T-cell (primary cell): ENCODE measurements at places on chromosomes 7 and 10. TPM values are rescaled to one million over a fixed set of nuclear protein-coding genes. Genes with fewer than 3 reads are reported as not detected.

FGF8 gene
- not detected for total RNA-seq

IL6 gene
- not detected for total RNA-seq

PGAM2 gene
- total RNA-seq: 1.5 TPM

CCT6A gene
- total RNA-seq: 74.7 TPM

LRRC4 gene
- 0.07 TPM for total RNA-seq

HOXA4 gene
- total RNA-seq: 0.38 TPM

MMD2 gene
- not detected for total RNA-seq

OR6B1 gene
- not detected for total RNA-seq

EFCAB10 gene
- total RNA-seq: 0.58 TPM

TMEM236 gene
- total RNA-seq: 0.03 TPM

CAMK2B gene
- total RNA-seq: not detected

DNA sequence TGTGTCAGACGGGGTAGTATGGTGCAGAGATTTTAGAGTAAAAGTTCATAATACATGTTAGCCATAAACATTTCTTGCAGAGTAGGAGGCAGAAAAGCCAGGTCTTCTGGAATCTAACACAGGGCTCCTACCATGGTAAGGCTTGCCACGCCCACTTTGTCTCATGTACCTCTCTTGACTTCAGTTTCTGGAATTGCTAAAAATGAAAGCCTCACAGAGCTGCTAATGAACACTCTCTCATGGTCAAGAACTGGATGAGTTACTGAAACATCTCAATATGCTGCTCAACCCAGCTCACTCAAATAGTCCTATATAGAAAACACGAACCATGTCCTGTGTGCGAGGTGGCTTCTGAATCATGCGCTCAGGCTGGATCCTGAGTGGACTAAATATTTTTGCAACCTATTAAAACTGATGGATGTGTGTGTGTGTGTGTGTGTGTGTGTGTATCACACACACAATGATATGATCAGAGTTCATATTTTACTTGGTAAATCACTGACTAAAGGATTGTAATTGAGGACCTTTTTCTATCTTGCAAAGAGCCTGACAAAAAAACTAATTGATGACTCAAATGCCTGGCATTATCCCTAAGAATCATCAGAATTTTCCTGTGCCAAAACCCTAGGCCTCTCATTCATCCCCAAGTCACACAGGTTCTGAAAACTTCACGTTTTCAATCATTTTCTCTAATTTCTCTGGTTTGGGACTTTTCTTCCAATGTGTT, 1306.6 kb downstream of the XPNPEP1 start:
- no peak overlapping the region for H3K4me3 ChIP-seq
- no peaks in the 10 kb centered on the region for H3K36me3 ChIP-seq
- no peak overlapping the region for H3K27ac ChIP-seq
- H3K27me3 ChIP-seq: no peaks in the 10 kb centered on the region
- no peak for DNase-seq
- H3K4me1 ChIP-seq: no peaks in the 10 kb centered on the region

DNA sequence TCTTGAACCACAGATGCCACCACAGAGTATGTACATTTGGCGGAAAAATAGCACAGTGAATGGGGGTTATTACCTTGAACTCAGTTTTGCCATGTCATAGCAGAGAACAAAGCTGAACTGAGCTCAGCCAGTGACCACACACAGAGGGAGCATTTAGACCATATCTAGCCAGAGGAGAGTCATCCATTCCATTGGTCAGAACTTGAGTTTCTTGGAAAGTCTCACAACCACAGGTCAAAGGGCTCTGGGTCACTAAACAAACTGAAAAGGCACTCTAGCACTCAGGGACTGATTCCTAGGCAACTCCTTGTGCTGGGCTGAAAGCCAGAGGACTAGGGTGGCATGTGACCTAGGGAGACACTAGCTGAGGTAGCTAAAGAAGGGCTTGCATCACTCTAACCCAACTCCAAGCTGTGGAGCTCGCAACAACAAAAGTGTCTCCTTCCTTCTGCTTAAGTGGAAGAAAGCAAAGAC, 239.7 kb upstream of the SEMA3D start:
- H3K27me3 ChIP-seq: no peaks in the 10 kb centered on the region
- H3K4me1 ChIP-seq: no peaks in the 10 kb centered on the region
- no peaks in the 10 kb centered on the region for H3K36me3 ChIP-seq
- H3K4me3 ChIP-seq: no peak overlapping the region

GRCh38 chr10:12849319-12850181, 152.0 kb downstream of the CCDC3 start:
- DNase-seq: no peak
- H3K36me3 ChIP-seq: no peaks in the 10 kb centered on the region
- H3K4me3 ChIP-seq: no peak overlapping the region
- H3K4me1 ChIP-seq: no peaks in the 10 kb centered on the region
- no peak overlapping the region for H3K27ac ChIP-seq

DNA sequence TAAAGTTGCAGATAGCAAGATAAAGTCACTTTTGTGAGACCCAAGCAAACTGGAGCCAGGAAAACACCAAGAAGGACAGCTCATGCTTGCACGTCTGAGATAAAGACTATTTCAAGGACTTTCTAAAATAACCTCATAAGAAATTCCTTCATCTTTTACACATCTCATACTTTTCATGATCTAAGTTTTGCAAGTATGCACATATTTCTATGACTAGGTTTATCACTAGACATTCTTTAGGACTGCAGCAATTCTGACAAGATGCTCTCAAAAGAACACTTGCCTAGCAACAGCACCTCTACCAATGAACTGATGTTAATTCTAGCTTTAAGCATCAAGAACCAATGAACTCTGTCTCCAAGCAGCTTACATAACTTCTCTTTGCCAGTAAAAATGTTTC, 457.6 kb downstream of the SEMA3D start:
- H3K27me3 ChIP-seq: no peaks in the 10 kb centered on the region
- no peak for DNase-seq
- no peaks in the 10 kb centered on the region for H3K36me3 ChIP-seq
- H3K4me1 ChIP-seq: no peaks in the 10 kb centered on the region
- no peak overlapping the region for H3K4me3 ChIP-seq

- H3K4me1 ChIP-seq: no peaks in the 10 kb centered on the region
- no peak overlapping the region for H3K4me3 ChIP-seq
- no peak for DNase-seq
- H3K27me3 ChIP-seq: no peaks in the 10 kb centered on the region
These were observed 12.0 kb upstream of the DHTKD1 start for GRCh38 chr10:12056748-12057147.

- no peak overlapping the region for H3K4me3 ChIP-seq
- H3K27ac ChIP-seq: no peak overlapping the region
- no peaks in the 10 kb centered on the region for H3K36me3 ChIP-seq
- H3K4me1 ChIP-seq: no peaks in the 10 kb centered on the region
- no peak for DNase-seq
- peaks cover 2% of the 10 kb centered on the region for H3K27me3 ChIP-seq
These were observed 23.3 kb upstream of the EMX2 start for GRCh38 chr10:117519286-117519685.

DNA sequence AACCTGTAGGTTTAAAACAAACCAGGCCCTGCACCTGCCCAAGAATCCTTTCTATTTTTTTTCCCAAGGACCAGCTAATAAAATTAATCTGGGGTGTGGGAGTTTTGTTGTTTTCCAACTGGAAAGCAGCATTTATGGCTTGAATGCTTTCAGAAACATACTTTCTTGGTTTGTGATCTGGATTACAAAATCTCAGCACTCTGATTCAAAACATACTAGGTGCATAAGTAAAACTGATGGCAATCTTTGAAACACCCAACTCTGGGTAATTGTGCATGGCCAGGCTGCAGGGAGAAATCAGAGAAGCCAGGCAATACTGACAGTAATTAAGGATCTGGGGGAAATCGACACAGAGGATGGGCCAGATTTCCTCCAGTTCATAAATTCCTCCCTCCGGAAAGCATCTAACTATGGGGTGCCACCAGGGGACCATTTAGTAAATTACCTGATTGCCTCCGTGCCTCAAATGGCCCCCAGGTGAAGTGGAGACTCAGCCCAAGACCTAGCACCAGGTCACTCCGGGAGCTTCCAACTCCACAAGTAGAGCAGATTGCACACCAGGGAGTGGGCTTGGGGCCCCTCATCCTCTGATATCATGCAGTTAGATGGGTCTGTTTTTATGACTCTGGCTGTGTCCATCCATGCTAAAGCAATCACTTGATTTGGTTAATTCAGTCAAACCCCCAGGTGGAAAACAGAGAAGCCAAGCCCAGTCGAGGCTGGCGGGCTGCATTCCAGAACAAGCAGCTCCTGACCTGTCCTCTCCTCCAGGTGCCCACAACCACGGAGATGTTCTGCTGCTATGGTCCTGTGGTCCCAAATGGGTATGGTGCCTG, 15.2 kb upstream of the C10orf53 start:
- no peak for DNase-seq
- no peaks in the 10 kb centered on the region for H3K36me3 ChIP-seq
- no peaks in the 10 kb centered on the region for H3K27me3 ChIP-seq
- no peak overlapping the region for H3K4me3 ChIP-seq

GRCh38 chr7:129835569-129835968, 117.2 kb downstream of the UBE2H start:
- no peaks in the 10 kb centered on the region for H3K27me3 ChIP-seq
- no peak overlapping the region for H3K4me3 ChIP-seq
- no peak for DNase-seq
- no peaks in the 10 kb centered on the region for H3K4me1 ChIP-seq
- H3K27ac ChIP-seq: no peak overlapping the region

GRCh38 chr10:122981066-122981464, 864 bp downstream of the PSTK start:
- H3K4me1 ChIP-seq: peaks cover 14% of the 10 kb centered on the region
- DNase-seq: no peak
- H3K27ac ChIP-seq: no peak overlapping the region

- H3K36me3 ChIP-seq: no peaks in the 10 kb centered on the region
- no peaks in the 10 kb centered on the region for H3K4me1 ChIP-seq
- H3K27ac ChIP-seq: no peak overlapping the region
- DNase-seq: no peak
These were observed 45.5 kb downstream of the FGFR2 start for GRCh38 chr10:121552746-121553145.

GRCh38 chr7:107068156-107068555, 23.7 kb downstream of the PRKAR2B start:
- no peaks in the 10 kb centered on the region for H3K36me3 ChIP-seq
- H3K4me1 ChIP-seq: no peaks in the 10 kb centered on the region
- H3K4me3 ChIP-seq: no peak overlapping the region
- DNase-seq: no peak
- H3K27ac ChIP-seq: no peak overlapping the region

- no peak overlapping the region for H3K4me3 ChIP-seq
- H3K27ac ChIP-seq: no peak overlapping the region
- no peaks in the 10 kb centered on the region for H3K36me3 ChIP-seq
- no peaks in the 10 kb centered on the region for H3K4me1 ChIP-seq
These were observed 11.8 kb downstream of the OR9A2 start for GRCh38 chr7:143015084-143015483.

GRCh38 chr7:110766864-110767263, 324.1 kb upstream of the LRRN3 start:
- H3K27ac ChIP-seq: no peak overlapping the region
- no peaks in the 10 kb centered on the region for H3K4me1 ChIP-seq
- no peak overlapping the region for H3K4me3 ChIP-seq

DNA sequence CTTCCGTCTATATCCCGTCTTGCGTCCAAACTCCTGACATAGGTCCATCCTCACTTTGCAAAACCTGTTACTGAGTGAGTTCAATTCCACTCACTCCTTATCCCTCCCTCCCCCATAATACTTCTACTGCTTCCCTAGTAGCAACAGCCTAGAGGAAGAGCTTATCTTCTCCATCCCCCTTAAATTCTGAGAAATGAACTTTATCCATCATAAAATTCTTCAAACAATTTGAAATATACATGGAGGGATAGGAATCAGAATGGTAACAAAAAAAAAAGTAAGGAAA, 27.6 kb downstream of the SEMA3C start:
- H3K27me3 ChIP-seq: no peaks in the 10 kb centered on the region
- no peak for DNase-seq
- no peaks in the 10 kb centered on the region for H3K36me3 ChIP-seq
- no peak overlapping the region for H3K27ac ChIP-seq

DNA sequence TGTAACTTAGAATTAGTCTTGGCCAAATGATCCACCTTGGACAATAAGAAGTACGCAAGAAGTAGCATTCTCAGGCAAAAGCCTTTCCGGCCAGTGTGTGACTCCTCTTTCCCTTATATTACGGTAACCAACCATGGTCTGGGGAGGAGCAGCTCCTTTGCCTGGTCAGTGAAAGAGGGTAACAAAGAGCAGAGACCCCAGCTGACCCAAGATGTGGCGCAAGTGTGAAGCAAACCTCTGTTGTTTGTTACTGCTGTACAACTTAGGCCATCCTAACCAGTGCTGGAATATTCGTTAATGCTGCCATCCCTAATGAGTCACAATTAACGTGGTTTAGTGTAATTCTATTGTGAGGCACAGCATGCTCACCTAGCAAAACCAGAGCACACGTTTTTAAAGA, 44.0 kb downstream of the HIPK2 start:
- no peaks in the 10 kb centered on the region for H3K27me3 ChIP-seq
- no peak overlapping the region for H3K4me3 ChIP-seq
- DNase-seq: no peak

DNA sequence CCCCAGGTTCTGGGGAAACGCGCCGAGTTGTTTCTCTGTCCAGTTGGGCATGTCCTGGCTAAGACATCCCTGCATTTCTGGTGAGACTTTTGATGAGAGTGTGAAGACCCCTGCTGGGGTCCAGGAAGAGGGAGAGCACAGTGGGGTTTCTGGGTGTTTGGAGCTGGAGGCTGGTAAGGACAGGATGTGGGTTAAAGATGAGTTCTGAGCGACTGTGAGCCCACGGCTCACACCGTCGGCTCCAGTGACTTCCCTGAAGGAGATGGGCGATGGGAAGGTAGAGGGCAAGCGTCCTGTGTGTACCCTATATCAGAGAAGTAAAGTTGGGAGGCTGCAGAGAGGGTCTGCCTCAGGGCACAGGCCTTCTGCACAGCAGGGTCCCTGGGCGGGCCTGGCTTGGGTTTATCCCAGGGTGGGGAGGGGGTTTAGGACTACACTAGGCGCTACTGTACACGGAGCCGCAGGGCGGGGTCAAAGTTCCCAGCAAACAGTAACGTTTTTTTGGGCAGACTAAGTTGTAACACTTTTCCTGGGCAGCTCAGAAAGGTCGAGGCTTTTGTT, 3.6 kb downstream of the EMX2 start:
- H3K4me1 ChIP-seq: peaks cover 39% of the 10 kb centered on the region
- peaks cover 80% of the 10 kb centered on the region for H3K27me3 ChIP-seq
- H3K27ac ChIP-seq: no peak overlapping the region
- no peak for DNase-seq
- no peaks in the 10 kb centered on the region for H3K36me3 ChIP-seq
- no peak overlapping the region for H3K4me3 ChIP-seq
